ENCODE measurements at places on chromosomes 3 and 15. TPM values are rescaled to one million over a fixed set of nuclear protein-coding genes. Genes with fewer than 3 reads are reported as not detected.

TMEM42 gene
- total RNA-seq = 22.3 TPM

LRRC2 gene
- 0.13 TPM for total RNA-seq

TEX9 gene
- total RNA-seq = 4.2 TPM

SPSB4 gene
- not detected for total RNA-seq

SLC15A2 gene
- total RNA-seq = 0.25 TPM

CFAP20DC gene
- 1.1 TPM for total RNA-seq

CCK gene
- 0.19 TPM for total RNA-seq

SEMA5B gene
- total RNA-seq = 3.6 TPM
